ENCODE measurements at places on chromosomes 7 and 10. TPM values are rescaled to one million over a fixed set of nuclear protein-coding genes. Genes with fewer than 3 reads are reported as not detected.

DNA sequence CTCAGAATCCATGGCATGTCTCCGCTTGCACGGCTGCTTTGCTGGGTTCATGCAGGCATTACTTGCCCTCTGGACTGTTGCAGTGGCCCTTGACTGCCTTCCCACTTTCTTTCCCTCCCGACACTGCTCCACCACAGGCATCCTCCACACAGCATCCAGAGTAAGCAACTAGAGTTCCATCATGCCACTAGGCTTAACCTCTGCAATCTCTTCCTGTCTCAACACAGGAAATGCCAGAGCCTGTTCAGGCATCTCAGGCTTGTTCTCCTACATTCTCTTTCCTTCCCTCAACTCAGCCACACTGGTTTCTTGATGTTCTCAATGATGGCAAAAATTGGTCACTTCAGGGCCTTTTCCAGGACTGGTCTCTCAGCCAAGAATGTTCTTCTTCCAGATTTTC, 284.5 kb upstream of the KLF6 start:
- DNase-seq = no peak

BHLHA15 gene
- not detected for total RNA-seq

DNA sequence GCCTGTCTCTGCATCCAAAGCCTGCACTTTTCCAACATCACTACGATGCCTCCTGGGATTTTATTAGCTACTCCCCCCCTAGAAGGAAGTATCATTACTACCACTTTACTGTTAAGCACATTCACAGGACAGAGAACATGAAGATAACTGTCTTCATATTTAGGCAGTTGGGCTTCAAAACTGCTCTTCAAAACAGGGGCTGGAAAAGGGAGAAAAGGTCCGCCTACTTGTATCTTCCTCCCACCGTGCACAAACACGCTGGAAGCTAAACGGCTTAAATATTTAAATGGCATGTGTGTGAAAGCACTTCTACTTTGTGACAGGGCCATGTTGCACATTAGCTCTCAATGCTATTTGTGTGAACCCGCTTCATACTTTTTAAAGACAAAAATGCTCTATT, 999 bp downstream of the ITIH5 start:
- no peak for DNase-seq

DNA sequence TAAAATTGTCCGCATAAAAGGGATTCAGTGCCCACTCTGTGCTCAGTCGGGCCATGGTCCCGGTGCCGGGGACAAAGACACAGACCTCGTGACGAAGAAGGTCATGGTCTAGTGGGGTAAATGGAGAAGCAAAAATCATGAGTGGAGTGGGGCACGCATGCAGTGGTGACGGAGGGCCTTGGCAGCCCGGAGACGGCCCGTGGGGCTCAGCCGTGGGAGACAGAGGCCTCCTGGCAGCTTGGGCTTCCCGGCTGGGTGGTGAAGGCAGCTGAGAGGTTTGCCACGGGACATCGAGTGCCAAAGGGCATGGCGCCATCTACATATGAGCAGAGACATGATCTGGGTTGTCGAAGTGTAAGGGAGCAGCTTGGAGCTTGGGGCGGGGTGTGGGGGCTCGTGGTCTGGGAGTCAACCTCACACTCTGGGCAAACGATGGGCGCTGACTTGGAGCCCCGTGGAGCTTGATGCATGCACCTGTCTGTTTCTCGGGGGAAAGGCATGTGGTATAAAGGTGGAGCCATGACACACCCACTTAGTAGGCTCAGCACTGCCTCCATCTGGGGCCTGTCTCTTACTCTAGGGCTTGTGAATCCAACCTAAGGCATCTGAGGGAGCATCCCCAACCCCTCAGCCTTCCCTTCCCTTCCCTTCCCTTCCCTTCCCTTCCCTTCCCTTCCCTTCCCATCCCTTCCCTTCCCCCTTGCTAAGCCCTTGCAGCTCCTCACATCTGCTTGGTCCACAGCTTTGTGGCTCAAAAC, 151.0 kb upstream of the INSYN2A start:
- DNase-seq = no peak

DNA sequence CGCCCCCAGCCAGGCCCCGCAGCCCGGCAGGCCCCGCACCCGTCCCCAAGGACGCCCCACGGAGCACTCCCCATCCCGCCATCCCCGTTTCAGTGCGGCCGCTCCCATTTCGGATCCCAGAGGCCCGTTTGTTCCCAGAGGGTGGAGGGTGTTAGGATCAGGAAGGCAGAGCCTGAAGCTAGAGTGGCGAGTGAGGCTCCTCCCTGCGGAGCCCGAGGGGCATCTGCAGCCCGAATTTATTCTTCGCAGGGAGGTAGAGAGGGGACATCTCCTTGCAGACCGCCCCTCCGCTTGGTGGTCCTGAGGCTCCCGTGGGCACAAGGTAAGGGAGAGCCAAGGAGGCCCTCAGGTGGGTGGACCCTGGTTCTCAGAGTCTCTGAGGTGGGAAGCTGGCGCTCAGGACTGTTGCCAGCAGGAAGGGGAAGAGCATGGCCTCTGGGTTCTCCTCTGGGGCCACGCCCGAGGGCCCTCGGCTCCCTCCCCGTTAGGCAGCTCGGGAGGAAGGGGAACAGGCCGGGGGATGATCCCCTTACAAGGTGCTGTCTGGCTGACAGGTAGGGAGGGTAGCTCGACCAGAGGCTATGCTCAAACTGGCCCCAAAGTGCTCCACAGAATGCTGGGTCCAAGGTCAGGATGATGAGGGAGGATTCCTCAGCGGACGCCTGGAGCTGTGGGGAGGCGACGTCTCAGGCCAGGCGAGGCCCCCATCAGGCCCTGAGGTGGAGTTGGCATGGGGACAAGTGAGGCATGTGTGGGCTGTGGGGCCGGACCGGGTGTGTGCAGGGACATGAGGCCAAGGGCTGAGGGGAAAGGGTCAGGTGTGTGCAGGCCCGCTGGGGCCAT, 17.4 kb downstream of the POLL start:
- DNase-seq = peak; percentile 72

GRCh38 chr7:143485094-143485493, 7.4 kb downstream of the TAS2R41 start:
- DNase-seq = no peak

GRCh38 chr7:111842491-111842890, 280.2 kb upstream of the IMMP2L start:
- DNase-seq = no peak

DNA sequence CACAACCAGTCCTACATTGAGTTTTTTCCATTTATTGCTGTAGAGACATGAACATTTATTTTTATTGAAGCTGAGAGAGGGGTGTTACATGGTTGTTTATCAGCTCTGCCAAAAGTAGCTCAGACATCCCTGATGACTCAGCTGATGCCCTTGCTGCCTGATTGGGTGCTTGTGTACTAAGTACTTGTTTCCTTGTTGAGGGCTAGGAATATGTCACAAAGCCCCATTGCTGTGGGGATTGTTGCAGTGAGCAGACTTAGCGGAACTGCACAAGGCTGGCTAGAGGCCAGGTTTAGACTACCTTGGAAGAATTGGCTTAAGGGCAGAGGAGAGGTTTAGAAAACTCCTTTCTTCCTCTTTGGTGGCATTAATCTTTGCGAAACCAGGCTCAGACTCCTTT, 110.6 kb downstream of the AUTS2 start:
- no peak for DNase-seq

- DNase-seq = peak; percentile 67
Measured at GRCh38 chr10:101291331-101292193, 62.3 kb upstream of the LBX1 start.

DNA sequence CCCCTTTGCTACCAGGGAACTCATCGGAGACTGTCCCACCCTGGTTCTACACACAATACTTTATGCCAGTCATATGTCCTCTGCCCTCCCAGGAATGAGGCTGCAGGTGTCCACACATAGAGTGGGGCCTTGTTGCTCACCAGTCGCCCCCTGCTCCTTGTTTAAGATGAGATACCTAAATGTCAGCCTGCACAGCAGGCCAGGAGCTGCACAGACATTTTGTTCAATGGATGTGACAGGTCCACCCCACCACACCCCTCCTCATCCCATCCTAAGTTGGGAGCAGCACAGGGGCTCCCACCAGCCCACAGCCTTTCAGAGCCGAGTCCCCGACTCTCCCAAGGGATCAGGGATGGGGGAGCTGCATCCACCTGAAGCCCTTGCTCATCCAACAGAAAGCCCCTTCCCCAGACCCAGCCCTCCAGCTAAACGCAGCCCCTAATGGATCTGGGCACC, 6.2 kb upstream of the GRID1 start:
- no peak for DNase-seq

- no peak for DNase-seq
Measured at GRCh38 chr10:23525406-23525805, 86.5 kb downstream of the OTUD1 start.

DNA sequence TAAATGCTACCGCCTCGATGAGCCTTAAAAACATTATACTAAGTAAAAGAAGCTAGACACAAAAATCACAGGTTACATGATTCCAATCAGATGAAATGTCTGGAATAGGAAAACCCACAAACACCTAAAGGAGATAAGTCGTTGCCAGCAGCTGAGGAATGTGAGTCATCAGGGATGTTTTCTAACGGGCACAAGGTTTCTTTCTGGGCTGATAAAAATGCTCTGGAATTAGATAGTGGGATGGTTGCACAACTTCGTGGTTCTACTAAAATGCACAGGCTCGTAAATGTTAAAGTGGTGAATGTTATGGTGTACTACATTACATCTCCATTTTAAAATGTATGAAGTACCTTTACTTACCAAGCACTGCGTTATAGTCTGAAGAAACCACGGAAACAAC, 9.7 kb downstream of the ABLIM1 start:
- no peak for DNase-seq

GRCh38 chr10:90859321-90859751, 1.5 kb upstream of the HTR7 start:
- no peak for DNase-seq
